ENCODE measurements at places on chromosomes 2 and 18. TPM values are rescaled to one million over a fixed set of nuclear protein-coding genes. Genes with fewer than 3 reads are reported as not detected.
A peak's percentile ranks its signal among the peaks of the same experiment; 100 is the strongest.

Gene TMEM247
- not detected for total RNA-seq

GRCh38 chr2:150781142-150781541 is 293.7 kb upstream of the RND3 start:
- no peak for DNase-seq

DNA sequence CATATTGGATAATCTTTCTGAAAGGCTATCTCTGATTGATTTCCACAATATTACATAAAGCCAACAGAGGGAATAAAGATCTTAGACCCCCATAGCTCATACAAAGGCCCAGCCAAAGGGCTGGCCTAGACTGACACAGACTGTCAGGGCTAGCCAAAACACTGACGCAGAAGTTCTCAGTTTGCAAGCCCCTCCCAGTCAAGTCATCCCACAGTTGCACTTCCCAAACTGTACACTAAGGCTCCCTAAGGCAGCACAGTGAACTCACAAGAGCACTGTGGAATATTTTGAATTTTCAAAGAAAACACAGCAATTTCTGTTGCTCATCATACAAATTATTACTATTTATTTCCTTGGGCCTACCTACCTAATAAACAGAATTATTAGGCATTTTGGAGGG is 244.9 kb downstream of the SP3 start:
- peak; percentile 28 for DNase-seq

Gene NEDD4L
- 3.5 TPM for total RNA-seq

DNA sequence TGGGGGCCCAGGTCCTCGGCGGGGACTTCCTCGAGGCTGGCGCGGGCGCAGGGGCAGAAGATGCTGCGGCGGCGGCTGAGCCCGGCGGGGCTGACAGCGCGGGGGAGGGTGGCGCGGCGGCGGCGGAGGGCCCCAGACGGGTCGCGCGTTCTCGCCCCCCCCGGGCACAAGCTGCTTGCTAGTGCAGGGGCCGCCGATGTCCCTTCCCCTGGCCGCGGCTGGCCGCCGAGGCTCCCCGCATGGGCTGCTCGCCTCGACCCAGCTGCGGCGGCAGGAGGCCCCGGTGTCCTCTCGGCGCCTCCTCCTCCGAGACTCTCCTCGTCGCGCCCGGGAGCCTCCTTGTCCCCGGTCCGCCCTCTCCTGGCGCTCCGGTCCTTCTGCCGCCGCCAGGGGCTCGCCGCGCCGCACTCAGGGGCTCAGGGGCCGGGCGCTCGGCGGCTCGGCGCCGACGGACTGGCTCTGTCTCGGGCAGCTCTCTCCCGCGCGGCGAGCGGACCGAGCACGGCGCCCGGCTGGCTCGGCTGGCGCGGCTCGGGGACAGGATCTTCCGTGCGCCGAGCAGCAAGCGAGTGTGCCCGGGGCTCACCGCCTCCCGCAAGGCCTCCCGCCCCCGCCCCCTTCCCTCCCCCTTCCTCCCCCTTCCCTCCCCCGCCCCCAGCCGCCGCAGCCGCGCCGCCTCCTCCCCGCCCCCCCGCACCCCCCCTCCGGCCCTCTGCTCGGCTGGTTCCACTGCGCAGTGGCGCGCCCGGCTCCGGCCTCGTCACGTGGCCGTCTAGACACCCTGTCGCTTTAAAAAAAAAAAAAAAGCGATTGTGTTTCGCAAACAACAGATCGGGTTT is 902 bp upstream of the SMAD7 start:
- DNase-seq = peak; percentile 90

DNA sequence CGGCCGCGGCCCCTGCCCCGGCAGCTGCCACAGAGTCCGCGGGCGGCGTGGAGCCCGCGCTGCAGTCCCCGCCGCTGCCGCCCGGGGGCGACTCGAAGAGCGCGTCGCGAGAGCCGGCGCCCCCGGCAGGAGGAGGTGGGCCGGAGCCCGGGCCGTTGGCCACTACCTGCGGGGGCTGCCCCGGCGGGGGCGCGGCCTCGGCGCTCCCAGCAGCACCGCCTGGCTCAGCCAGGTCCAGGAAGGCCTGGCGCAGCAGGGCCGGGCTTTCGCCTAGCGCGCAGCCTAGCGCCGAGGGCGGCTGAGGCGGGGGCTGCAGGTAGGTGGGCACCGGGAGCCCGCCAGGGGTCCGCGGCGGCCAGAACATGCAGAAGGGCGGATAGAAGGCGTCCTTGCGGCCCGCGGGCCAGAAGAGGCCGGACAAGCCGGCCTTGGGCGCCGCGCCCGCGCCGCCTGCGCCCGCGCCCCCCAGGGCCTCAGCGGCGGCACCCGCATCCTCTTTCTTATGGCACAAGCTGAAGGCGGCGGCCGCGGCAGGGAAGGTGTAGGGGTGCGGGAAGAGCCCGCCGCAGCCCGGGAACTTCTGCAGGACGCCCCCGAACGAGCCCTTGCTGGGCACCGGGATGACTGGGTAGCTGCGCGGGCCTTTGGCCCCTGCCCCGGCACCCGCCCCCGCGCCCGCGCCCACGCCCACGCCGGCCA is 3.9 kb downstream of the SKOR2 start:
- peak; percentile 62 for DNase-seq

DNA sequence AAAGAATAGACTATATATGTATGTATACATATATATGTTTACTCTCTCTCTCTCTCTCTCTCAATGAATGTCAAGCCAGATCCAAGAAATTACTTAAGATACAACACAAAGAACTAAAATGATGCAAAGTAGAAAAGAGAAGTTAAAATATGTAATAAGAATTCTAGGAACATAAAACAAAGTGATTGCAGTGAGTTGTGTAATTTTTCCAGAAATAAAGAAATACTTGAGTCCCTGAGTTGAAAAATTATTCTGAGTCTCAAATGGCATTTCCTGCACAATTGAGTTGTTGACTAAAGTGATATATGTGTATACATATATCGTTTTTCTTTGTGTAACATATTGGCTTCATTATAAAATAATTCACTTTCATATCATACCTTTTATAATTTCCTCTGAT is 262.4 kb downstream of the INSIG2 start:
- no peak for DNase-seq

DNA sequence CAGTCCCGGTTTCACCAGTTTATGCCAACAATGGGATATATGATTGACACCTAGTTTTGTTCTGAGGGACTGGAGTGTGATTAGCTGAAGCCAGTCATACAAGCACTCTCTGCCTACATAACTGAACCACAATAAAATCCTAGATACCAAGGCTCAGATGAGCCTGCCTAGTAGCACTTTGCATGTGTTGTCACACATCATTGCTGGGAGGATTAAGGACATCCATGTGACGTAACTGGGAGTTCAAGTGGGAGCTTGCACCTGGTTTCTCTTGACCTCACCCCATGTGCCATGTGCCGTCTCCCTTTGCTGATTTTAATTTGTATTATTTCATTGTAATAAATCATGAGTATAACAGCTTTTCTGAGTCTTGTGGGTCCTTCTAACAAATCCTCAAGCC is 90.3 kb downstream of the TMEM163 start:
- peak; percentile 48 for DNase-seq

DNA sequence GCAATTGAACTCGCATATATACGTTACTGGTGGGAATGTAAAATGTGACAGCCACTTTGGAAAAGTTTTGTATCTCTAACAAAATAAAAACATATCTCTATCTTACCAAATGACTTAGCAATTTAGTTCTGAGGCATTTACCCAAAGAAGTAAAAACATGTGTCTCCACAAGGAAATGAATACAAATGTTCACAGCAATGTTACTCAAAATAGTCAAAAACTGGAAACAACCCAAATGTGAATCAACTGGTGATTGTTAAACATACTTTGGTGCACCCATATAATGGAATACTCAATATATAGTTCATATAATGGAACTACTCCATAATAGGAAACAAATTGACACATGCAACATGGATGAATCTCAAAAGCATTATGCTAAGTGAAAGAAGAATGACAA is 70.4 kb upstream of the DNER start:
- DNase-seq = no peak

Gene MAT2A
- total RNA-seq = 481 TPM

DNA sequence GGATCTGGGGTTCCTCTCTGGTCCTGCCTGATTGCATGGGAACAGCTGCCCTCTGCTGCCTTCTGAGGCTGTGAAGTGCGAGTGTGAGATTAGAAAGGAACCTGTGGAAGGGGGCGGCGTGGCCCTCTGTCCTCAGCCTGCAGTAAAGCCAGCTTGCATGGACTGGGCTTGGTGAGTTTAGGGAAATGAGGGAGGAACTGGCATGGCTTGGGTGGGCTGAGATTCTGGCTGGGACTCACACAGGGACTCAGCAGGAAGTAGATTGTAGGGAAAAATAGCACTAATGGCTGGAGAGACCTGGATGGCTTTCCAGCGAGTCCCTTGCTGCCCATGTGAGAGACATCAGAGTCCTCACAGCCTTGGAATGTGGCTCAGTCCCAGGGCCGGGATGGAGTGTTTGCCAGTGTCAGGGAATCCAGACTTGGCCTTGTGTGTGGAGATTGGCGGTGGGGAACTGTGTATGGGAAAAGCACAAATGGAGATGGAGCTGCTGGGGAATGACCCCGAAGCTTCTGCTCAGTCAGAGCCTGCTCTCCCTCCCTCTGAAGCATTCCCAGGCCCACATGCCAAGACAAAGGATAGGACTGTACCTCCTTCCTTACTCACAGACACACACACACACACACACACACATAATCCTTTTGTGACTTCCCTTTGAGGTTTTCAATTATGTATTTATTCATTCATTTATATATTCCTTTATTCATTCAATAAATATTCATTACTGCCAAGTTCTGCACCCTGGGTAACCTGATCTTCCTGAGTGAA is 115.4 kb downstream of the ACAA2 start:
- DNase-seq = no peak

DNA sequence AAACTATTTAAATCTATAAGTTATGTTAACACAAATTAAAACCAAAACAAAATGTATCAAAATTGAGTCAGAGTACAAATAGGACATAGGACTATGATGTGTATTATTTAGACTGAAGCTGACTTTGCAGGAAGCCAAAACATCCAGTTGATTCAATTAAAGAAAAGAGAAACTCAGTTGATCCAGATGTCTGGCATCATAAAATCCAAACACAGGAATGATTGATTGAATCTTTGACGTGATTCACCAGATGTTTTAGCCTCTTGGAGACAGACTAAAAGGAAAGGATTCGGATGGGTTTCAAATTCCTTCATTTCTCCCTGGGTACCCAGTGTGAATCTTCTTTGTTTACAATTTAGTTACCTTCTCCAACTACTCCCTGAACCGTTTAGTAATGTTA is 272.9 kb downstream of the IRS1 start:
- no peak for DNase-seq

All from activated CD4-positive, alpha-beta T cell treated with anti-CD3 and anti-CD28 coated beads, Interleukin-2, amount 10 ng/mL, durations not matched to agents 24 days and 14 days (primary cell).